ENCODE measurements at places on chromosomes 4 and X.

DNA sequence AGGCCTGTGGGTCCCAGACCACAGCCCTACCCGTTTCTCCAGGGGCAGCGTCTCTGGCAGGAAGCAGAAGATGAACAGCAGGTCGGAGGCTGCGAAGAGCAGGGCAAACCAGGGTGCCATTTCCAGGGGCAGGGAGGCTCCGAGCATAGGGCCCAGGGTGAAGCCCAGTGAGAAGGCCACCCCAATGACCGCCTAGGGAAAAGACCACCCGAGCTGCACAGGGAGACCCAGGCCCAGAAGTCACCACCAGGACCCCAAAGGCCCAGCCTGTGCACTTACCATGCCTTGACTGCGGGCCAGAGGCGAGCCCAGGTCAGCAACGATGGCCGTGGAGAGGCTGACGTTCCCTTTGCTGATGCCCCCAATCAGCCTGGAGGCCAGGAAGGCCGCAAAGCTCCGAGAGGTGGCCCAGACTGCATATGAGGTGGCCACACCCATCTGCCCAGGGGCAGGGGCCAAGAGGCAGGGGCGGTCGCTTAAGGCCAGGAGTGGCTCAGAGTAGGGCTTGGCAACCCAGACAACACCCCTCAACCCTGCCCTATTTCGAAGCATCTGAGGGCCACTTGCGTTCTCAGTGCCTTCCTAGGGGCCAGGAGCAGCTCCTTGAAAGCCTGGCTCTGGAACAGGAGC lies 30.8 kb downstream of the NOP14 start:
- DNase-seq: peak; percentile 30

DNA sequence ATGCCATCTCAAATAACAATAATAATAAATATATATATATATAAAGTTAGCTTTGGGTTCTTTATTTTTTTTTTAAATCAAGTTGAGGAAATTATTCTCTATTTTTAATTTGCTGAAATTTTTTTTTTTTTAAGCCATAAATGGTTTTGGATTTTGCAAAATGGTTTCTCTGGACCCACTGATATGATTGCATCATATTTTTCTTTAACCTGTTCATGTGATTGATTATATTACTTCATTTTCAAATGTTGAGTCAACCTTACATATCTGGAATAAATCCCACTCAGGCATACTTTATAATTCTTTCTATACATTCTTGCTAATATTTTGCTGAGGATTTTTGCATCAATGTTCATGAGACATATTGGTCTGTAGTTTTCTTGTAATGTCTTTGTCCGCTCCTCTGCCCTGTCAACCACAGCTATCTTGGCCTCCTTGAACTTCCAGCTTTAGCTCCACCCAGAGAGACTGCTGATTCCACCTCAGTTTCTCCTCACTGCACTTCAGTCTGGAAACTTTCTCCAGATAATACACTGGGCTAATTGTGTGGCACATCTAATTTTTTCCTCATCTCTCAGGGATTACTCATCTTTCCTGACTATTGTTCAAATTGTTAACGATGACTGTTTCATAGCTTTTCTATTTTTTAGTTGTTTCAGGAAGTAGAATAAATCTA lies 160.9 kb upstream of the GIMD1 start:
- DNase-seq: no peak

DNA sequence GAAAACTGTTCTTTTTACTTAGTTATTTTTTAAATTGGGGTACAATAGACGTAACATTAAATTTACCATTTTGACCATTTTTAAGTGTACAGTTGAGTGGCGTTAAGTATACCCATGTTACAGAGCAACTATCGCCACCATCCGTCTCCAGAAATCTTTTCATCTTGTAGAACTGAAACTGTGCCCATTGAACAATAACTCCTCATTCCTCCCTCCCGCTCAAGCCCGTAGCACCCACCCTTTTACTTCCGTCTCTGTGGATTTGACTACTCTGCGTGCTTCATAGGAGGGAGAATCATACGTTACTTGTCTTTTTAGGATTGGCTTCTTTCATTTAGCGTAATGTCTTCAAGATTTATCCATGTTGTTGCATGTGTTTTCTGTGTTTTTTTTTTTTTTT lies 55.3 kb downstream of the TMEM131L start:
- no peak for DNase-seq

DNA sequence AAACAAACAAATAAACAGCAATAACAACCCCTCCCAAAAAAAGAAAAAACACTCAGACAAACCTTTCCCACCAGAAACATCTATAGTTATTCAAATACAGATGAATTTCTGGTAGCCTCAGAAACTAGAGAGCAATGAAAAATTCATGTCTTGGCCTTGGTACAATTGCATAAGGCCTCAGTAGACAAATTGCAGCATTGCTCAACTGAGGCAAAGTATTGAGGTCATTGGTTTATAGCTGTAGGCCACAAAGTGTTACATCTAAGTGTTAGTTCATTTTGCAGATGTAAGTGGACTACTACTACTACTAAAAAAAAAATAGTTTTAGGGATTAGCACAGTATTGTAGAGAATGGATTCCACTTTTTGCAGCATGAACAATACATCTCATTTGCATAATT lies 2268.3 kb downstream of the ARAP2 start:
- no peak for DNase-seq

GRCh38 chr4:187478292-187479140 lies 517.1 kb upstream of the ZFP42 start:
- DNase-seq: no peak

DNA sequence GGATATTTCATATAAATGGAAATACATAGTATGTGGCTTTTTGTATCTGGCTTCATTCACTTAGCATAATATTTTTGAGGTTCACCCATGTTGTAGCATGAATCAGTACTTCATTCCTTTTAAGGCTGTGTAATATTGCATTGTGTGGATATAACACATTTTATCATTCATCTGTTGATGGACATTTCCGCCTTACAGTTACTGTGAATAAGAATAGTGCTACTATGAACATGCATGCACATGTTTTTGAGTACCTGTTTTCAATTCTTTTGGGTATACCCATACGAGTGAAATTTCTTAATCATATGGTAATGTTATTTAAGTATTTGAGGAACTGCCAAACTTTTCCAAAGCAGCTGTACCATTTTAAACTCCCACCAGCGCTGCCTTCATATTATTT lies 539.6 kb upstream of the DIPK2B start:
- no peak for DNase-seq

- no peak for DNase-seq
Observed at GRCh38 chr4:7788193-7788592, 151.5 kb downstream of the AFAP1 start.

DNA sequence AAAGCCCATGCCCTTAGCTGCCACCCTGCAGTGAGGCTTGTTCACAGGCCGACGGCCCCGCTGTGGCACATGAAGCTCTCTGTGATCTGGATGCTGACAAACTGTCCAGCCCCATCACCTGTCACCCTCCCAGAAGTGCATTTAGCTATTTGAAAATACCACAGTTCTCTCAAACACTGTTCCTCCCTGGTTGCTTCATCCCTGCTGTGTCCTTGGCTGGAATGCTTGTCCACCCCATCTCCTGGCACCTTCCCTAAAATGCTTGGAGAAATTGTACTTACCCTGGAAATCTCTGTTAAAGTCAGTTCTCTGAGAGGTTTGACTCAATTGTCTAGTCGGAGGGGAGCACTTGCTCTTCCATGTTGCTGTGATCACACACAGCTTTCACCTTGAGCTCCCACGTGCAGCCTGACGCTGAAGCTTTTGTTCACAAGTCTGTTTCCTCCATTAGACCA lies 10.1 kb downstream of the SYNPO2 start:
- DNase-seq: no peak

- no peak for DNase-seq
Observed at GRCh38 chrX:100379388-100379986, 30.6 kb downstream of the PCDH19 start.

- DNase-seq: no peak
Observed at GRCh38 chr4:176187624-176188023, 7.8 kb downstream of the SPATA4 start.

GRCh38 chr4:140686796-140687195 lies 69.4 kb downstream of the TBC1D9 start:
- no peak for DNase-seq

- no peak for DNase-seq
Observed at GRCh38 chr4:24471486-24472160, 112.7 kb downstream of the DHX15 start.

- DNase-seq: no peak
Observed at GRCh38 chr4:124904723-124905388, 192.3 kb upstream of the ANKRD50 start.

GRCh38 chrX:135295944-135296305 lies 13.4 kb upstream of the ETDC start:
- no peak for DNase-seq

GRCh38 chr4:73735231-73735630 lies 5.1 kb upstream of the CXCL8 start:
- no peak for DNase-seq

DNA sequence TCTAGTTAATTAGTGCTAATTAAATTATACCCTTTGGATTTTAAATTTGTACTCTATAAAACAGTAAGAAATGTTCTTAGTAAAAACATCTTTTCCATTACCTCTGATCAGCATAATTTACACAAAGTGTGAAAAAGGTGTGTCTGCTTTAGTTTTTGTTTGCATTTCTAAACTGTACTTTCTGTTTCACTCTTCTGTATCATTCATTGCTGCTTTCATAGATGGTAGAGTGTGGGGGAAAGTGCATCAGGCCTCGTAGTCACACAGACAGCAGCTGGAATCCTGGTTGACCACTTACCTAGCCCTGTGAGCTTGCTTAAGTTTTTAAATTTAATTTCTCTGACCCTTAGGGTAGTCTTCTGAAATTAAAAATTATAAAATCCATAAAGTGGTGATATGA lies 275.4 kb upstream of the PITX2 start:
- DNase-seq: no peak

- DNase-seq: no peak
Observed at GRCh38 chr4:173146456-173146855, 22.2 kb upstream of the GALNT7 start.

- no peak for DNase-seq
Observed at GRCh38 chrX:130539721-130540321, 138.0 kb downstream of the RBMX2 start.

GRCh38 chr4:14856062-14856933 lies 146.0 kb upstream of the CPEB2 start:
- peak; percentile 51 for DNase-seq

DNA sequence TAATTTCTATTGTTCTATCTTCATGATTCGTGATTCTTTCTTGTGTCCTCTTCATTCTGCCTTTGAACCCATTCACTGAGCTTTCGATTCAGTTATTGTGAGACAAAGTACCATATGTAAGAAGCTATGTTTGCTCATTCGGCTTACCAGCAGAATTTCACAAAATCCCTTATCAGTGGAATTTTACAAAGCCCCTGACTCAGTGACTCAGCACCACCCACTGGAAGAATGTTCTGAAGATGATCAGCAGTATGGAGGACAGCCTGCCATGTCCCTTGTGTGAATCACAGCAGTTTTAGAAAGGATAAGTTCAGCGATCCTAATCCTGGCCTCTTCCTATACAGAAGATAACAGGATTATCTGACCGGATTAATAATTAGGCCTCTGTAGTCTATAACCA lies 5.8 kb upstream of the UXT start:
- no peak for DNase-seq
